ENCODE measurements at places on chromosomes 3 and 15. TPM values are rescaled to one million over a fixed set of nuclear protein-coding genes. Genes with fewer than 3 reads are reported as not detected.

Gene LTF
- not detected for total RNA-seq

Gene SST
- 0.77 TPM for total RNA-seq

Gene MYLK
- 53.6 TPM for total RNA-seq

Gene SERPINI2
- 0.32 TPM for total RNA-seq

Gene ADAMTS9
- total RNA-seq: 7.5 TPM

Gene STAB1
- not detected for total RNA-seq

Gene IQCF5
- not detected for total RNA-seq

Gene ATP10A
- total RNA-seq: 36.6 TPM

Gene MITF
- total RNA-seq: 6.2 TPM

Gene DUOXA2
- total RNA-seq: not detected

Gene WDR93
- not detected for total RNA-seq

DNA sequence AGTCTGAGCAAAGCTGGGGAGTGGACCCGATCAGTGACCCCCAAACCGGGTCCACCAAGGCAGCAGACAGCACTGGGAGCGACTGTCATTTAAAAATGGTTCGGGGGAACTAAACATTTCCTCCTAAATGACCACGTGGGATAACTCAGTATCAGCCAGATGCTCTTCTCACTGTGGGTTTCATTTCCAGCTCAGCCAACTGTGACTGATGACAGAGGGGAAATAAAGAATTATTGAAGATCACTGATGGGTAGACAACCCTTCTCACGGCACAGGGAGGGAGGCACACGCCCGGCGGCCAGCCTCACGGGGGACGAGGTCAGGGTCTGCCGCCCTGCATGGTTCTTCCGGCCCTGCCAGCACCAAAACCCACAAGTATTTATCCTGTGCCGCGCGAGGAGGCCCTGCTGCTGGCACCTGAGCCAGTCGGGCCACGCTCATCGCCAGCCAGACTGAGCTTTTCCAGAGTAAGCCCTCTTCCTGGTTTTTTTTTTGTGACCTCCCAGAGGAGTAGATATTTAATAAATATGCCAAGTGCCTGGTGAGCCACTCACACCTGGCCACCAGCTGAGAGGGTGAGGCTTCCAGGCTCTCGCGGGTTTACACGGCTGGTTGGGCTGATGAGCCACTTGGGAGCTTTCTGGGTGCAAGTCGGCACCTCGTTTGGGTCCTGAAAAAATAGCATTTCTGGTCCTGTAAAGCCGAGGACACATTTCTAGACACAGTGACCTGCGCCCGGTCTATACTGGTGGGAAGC lies 6.2 kb downstream of the MELTF start:
- no peak for DNase-seq
- H3K4me1 ChIP-seq: no peaks in the 10 kb centered on the region
- H3K27me3 ChIP-seq: peaks cover 15% of the 10 kb centered on the region
- H3K36me3 ChIP-seq: no peaks in the 10 kb centered on the region
- no peak overlapping the region for H3K4me3 ChIP-seq
- no peak overlapping the region for H3K27ac ChIP-seq

- no peak overlapping the region for H3K4me3 ChIP-seq
- DNase-seq: no peak
- H3K36me3 ChIP-seq: no peaks in the 10 kb centered on the region
These were observed 197.5 kb upstream of the BCL6 start for GRCh38 chr3:187942658-187943241.

DNA sequence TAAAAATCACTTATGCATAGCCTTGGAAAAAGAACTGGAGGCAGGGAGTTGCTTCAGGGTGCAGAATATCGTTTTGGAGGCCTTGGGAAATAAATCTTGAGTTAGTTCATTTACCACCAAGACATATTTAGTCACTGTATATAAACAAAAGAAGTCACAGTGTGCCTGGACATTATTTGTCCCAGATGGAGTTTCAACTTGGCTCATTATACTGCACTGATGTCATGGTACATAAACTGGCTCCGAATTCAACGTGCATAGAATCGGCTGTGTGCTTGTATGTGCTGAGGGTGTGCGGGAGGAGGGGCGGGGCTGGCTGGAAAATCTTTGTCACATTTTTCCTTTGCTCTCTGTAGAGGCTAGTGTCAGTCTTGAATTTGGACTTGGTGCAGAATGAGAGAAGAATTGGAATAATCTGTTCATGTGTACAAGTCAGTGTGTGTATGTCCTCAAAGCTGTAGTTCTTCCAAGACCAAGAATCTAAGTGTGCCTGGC lies 86.6 kb downstream of the FNDC3B start:
- peaks cover 54% of the 10 kb centered on the region for H3K4me1 ChIP-seq
- H3K4me3 ChIP-seq: no peak overlapping the region
- peak overlapping the region; percentile 35 for H3K27ac ChIP-seq
- H3K27me3 ChIP-seq: no peaks in the 10 kb centered on the region
- peaks cover 19% of the 10 kb centered on the region for H3K36me3 ChIP-seq

- H3K4me1 ChIP-seq: no peaks in the 10 kb centered on the region
- H3K36me3 ChIP-seq: peaks cover 14% of the 10 kb centered on the region
- DNase-seq: no peak
These were observed 204.9 kb upstream of the CGNL1 start for GRCh38 chr15:57171426-57171825.

DNA sequence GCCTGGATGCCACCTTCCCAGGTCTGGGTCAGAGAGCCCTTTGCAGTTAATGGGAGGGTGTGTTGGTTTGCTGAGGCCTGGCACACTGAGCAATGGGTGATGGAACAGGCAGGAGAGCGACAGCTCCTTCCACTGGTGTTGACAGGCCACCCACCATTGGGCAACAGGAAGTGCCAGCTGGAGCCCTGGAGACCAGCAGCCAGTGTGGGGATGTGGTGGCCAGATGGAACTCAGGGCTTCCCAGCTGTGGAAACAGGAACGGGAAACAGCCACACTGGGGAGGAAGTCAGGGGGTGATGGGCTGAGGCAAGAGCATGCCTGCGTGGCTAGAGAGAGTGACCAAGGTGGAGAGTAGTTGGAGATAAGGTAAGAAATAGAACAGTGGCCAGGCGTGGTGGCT lies 9.3 kb downstream of the PSTPIP1 start:
- no peaks in the 10 kb centered on the region for H3K36me3 ChIP-seq
- no peak overlapping the region for H3K27ac ChIP-seq

DNA sequence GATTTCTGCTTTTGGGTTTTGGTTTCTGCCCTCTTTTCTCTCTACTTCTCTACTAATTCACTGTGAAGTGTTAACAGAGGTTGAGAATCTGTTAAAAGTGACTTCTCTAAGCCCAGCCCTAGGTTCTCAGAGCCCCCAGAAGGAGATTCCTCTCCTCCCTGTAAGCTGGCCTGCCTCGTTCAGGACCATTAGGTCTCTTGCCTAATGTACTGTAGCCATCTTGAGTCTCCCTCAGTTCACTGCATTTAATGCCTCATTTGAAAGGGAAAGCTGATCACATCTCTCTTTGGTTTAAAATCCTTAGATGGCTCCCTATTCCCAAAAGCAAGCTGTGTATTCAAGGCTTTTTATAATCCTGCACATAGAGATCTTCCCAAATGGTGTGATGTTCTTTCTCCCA lies 16.3 kb downstream of the RTP1 start:
- no peak overlapping the region for H3K27ac ChIP-seq
- H3K4me3 ChIP-seq: no peak overlapping the region
- H3K4me1 ChIP-seq: peaks cover 15% of the 10 kb centered on the region
- no peak for DNase-seq

GRCh38 chr3:89101251-89101650 lies 6.2 kb upstream of the EPHA3 start:
- no peaks in the 10 kb centered on the region for H3K36me3 ChIP-seq
- H3K4me3 ChIP-seq: no peak overlapping the region
- H3K4me1 ChIP-seq: no peaks in the 10 kb centered on the region

GRCh38 chr3:25423780-25424588 lies 4.1 kb upstream of the RARB start:
- peak; percentile 79 for DNase-seq
- no peaks in the 10 kb centered on the region for H3K27me3 ChIP-seq
- H3K27ac ChIP-seq: peak overlapping the region; percentile 57
- no peaks in the 10 kb centered on the region for H3K36me3 ChIP-seq
- H3K4me3 ChIP-seq: no peak overlapping the region

DNA sequence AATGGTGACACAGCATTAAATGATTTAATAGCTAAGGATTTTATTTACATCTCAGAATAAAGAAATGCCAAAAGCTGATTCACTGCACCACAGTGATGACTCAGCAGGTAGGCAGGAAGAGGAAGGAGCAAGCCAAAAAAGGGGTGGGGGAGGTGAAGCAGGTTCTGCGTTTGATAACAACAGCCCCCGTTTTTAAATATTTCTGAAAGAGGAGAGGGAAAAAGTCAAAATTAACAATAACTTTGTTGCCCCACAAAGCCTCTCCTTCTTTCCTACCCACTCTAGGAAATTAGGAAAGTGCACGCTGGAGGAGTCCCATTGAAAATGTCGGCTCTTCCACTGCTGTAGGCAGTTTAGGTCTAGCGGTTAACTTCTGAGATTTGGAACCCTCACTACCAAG lies 9.9 kb upstream of the CCDC54 start:
- peak overlapping the region; percentile 90 for H3K27ac ChIP-seq
- H3K36me3 ChIP-seq: no peaks in the 10 kb centered on the region
- peak; percentile 84 for DNase-seq
- H3K4me1 ChIP-seq: peaks cover 17% of the 10 kb centered on the region
- no peaks in the 10 kb centered on the region for H3K27me3 ChIP-seq

- no peaks in the 10 kb centered on the region for H3K36me3 ChIP-seq
- no peaks in the 10 kb centered on the region for H3K27me3 ChIP-seq
- no peaks in the 10 kb centered on the region for H3K4me1 ChIP-seq
- no peak for DNase-seq
- H3K4me3 ChIP-seq: no peak overlapping the region
- H3K27ac ChIP-seq: no peak overlapping the region
These were observed 119.6 kb downstream of the MOBP start for GRCh38 chr3:39587113-39587512.

DNA sequence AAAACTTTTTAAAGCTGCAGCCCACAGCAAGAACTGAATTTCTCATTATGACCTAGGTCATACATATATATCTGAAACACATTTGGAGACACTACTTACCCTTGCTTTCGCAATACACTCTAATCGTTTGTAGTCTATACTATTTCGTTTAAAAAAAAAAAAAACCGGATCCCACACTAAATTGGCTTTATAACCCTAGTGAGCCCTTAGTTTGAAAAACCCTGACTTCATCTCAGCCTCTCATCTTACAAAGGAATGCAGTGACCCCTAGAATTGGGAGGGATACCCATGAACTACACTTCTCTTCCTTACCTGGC lies 4.2 kb downstream of the RARRES1 start:
- no peaks in the 10 kb centered on the region for H3K27me3 ChIP-seq
- no peak overlapping the region for H3K27ac ChIP-seq
- H3K36me3 ChIP-seq: no peaks in the 10 kb centered on the region
- H3K4me3 ChIP-seq: no peak overlapping the region
- peaks cover 50% of the 10 kb centered on the region for H3K4me1 ChIP-seq

DNA sequence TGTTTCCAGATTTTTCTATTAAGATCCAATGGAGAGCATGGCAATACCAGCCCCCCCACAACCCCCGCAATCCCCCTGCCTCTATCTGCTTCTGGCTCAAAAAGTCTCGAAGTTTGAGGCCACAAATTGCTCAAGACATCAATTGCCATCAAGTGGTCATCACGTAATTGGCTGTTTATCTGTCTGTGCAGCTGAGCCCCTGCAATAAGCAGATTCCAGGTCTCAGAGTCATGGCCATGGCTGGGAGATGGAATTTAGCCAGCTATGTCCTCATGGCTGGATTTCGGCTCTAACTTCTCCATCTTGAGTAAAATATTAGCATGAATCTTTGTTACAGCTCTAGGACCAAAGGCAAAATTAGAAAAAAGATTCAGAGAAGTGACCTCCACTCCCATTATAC lies 22.7 kb downstream of the SSUH2 start:
- no peaks in the 10 kb centered on the region for H3K36me3 ChIP-seq
- peak overlapping the region; percentile 42 for H3K27ac ChIP-seq
- peak; percentile 89 for DNase-seq
- peaks cover 14% of the 10 kb centered on the region for H3K4me1 ChIP-seq

GRCh38 chr15:100937171-100937570 lies 18.0 kb downstream of the LRRK1 start:
- H3K27me3 ChIP-seq: no peaks in the 10 kb centered on the region
- no peaks in the 10 kb centered on the region for H3K36me3 ChIP-seq
- no peak overlapping the region for H3K4me3 ChIP-seq
- H3K4me1 ChIP-seq: no peaks in the 10 kb centered on the region

GRCh38 chr3:15646851-15647511 lies 45.4 kb downstream of the BTD start:
- H3K36me3 ChIP-seq: no peaks in the 10 kb centered on the region
- H3K27ac ChIP-seq: peak overlapping the region; percentile 100
- H3K4me1 ChIP-seq: peaks cover 47% of the 10 kb centered on the region
- peak overlapping the region; percentile 42 for H3K4me3 ChIP-seq
- DNase-seq: peak; percentile 100

DNA sequence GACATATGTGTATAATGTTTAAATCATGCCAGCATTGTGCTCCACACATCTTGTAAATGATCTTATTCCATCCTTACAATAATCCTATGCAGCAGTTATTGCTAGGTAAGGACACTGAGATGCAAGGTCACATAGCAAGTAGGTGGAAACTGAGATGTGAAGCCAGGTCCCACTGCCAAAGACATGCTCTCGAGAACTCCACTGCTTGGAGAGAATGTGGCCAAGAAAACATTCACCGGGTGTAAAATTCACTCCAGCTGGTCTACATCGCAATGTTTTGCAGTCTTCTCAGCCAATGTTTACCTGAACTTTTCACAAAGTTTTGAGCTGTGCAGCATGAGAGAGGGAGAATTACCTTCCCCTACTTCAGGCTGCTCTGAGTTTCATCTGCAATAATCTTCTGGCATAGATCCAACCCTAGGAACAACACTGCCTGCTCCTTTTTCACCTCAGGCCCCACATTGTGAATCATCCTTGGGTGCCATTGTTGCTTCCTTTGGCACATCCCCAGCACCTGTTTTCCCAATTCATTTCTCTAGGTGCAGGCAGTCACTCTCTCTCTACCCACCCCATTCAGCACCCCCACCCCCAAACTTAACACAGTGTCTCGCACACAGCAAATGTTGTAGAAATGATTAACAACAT lies 53.5 kb upstream of the PRTG start:
- peaks cover 5% of the 10 kb centered on the region for H3K27me3 ChIP-seq
- DNase-seq: peak; percentile 14
- no peak overlapping the region for H3K27ac ChIP-seq
- H3K36me3 ChIP-seq: no peaks in the 10 kb centered on the region

GRCh38 chr3:119294696-119295671 lies 801 bp downstream of the ARHGAP31 start:
- DNase-seq: peak; percentile 46
- H3K4me3 ChIP-seq: peak overlapping the region; percentile 73
- peaks cover 8% of the 10 kb centered on the region for H3K36me3 ChIP-seq
- H3K27ac ChIP-seq: peak overlapping the region; percentile 86
- H3K4me1 ChIP-seq: peaks cover 28% of the 10 kb centered on the region

- peaks cover 9% of the 10 kb centered on the region for H3K36me3 ChIP-seq
- peaks cover 21% of the 10 kb centered on the region for H3K4me1 ChIP-seq
- H3K27ac ChIP-seq: no peak overlapping the region
- no peaks in the 10 kb centered on the region for H3K27me3 ChIP-seq
These were observed 48.4 kb downstream of the GOLIM4 start for GRCh38 chr3:168047190-168047795.

GRCh38 chr3:58706395-58707167 lies 40.0 kb upstream of the FAM3D start:
- no peaks in the 10 kb centered on the region for H3K27me3 ChIP-seq
- H3K4me3 ChIP-seq: no peak overlapping the region
- no peaks in the 10 kb centered on the region for H3K36me3 ChIP-seq
- no peak overlapping the region for H3K27ac ChIP-seq
- no peak for DNase-seq
